Fibroblast of skin of back (primary cell): ENCODE measurements at places on chromosomes 1 and 21.
A peak's percentile ranks its signal among the peaks of the same experiment; 100 is the strongest.

DNA sequence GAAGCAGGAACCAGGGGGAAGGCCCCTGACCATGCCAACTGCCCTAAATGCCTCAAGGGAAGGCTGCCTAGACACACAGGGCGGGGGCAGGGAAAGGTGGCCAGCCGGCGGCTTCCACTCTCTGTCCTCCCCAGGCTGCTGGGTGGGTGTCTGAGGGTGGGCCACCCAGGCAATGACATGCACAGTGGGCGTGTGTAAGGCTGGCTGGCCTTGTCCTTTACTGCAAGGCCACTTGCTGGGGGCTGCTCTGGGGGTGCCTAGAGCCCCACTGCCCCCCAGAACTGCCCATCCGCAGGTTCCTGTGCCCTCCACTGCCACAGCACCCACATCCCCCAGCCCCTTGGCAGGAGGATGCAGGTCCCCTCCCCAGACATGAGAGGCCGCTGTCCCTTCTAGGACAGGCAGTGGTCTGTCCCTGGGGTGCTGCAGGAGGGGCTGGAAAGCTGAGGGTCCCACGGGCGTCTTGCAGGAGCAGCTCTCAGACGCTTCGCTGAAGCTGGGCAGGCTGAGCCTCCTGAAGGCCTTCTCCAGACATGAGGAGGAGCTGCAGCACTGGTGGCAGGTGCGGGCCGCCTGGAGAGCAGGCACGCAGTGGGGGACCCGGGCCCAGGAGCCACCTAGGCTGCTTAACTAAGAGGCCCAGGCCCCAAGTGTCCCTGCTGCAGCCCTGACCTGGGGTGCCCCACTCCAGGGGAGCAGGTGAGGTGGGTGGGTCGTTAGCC, 10.1 kb downstream of the CCDC27 start:
- no peak for DNase-seq

DNA sequence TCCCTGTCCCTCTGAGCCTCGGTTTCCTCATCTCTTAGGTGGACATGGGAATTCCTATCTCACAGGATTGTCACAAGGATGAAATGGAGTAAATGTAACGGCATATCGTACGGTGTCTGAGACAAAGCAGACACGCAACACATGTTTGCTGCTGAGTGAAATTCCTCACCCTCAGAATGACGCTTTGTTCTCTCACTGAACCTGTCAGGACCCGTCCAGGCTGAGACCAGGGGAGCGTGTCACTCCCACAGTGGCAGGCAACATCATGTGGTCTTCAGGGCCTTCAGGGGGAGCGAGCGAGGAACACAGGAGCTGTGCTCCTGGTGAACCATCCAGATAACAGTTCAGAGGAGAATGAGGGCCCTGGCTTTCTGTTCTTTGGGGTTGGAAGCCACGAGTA, 74.2 kb downstream of the TOMM20 start:
- DNase-seq, result no peak

GRCh38 chr1:51088474-51088873, 13.6 kb upstream of the C1orf185 start:
- DNase-seq, result no peak

GRCh38 chr1:173506437-173506836, 29.3 kb downstream of the PRDX6 start:
- no peak for DNase-seq

- DNase-seq, result no peak
These were observed 1.3 kb upstream of the KCNN3 start for GRCh38 chr1:154871374-154871773.

GRCh38 chr1:218614031-218614430, 268.9 kb downstream of the TGFB2 start:
- no peak for DNase-seq

GRCh38 chr21:41681348-41681801, 85.5 kb downstream of the RIPK4 start:
- DNase-seq, result no peak

DNA sequence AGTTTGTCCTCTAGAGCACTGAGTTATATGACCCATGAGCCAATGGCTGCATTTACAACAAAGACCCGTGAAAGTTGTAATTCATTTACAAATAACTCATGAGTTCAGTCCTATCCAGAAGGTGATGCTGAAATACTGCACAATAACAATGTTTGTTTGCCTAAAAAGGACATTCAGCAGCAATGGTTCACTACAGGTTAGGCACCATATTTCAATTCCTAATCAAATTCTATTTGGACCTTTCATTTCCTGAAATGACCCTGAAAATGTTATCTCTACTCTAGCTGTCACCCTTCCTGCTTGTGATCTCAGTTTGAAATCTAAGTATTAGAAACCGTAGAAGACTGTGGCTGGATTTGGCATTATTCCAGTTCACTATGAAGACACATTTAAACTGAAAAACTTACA, 191.2 kb upstream of the SAMSN1 start:
- DNase-seq, result no peak

DNA sequence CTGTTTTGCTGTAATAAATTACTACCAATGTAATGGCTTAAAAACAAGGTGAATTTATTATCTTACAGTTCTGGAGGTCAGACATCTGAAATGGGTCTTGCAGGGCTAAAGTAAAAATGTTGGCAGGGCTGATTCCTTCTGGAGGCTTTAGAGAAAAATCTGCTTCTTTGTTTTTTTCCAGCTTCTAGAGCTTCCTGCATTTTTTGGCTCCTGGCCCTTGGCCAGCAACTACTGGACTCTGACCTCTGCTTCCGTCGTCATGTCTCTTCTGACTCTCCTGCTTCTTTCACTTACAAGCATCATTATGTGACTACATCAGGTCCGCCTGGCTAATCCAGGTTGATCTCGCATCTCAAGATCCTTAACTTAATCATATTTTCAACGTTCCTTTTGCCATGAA, 350.9 kb downstream of the S1PR1 start:
- DNase-seq, result peak; percentile 23

DNA sequence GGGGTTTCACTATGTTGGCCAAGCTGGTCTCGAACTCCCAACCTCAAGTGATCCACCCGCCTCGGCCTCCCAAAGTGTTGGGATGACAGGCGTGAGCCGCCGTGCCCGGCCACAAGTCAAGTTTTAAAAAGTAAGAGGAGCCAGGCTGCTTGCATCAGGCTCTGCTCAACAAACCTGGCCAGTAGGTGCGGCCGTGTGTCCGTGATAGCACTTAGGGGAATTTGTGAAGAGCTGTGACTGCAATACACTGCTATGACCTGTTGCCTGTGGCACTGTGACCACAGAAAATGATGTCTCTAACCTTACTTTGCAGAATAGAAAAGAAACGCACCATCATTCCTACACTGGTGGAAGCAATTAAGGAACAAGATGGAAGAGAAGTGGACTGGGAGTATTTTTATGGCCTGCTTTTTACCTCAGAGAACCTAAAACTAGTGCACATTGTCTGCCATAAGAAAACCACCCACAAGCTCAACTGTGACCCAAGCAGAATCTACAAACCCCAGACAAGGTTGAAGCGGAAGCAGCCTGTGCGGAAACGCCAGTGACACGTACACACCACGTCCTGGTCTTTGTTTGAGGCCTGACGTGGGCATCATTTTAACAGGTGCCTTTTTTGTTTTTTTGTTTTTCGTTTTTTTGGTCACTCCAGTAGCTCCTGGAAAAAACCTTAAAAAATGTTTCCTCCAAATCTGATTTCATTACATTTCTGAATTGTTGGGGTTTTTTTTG, 16.7 kb downstream of the C1orf174 start:
- DNase-seq, result no peak

- DNase-seq, result peak; percentile 93
These were observed 621.0 kb upstream of the CXADR start for GRCh38 chr21:16891821-16892220.

DNA sequence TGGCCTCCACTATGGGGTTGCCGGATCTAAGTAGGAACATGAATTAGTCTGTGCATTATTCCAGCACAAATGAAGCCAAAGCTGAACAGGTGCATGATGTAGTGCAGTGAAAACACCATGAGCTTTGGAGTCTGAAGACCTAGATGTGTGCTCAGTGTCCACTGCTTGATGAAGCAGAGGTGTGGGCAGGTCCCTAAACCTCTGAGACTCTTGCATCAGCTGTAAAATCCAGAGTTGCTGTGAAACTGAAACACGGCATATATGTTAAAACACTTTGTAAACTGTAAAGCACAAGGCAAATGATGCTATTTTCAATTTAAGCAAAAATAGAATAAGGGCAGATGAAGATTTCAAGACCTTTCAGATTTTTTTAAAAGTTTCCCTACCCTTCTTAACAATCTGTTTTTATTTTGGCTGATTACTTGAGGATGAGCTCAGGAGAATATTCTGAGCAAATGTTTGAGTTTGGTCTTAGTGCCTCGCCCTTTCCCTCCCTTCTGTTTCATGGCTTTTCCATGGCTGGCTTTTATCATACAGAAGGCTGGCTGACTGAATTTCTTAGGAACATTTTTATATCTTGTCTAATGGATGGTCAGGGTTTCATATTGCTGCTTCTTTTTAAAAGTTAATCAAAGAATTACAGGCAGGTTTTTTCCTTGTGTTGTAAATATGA, 221.8 kb downstream of the NTNG1 start:
- no peak for DNase-seq

DNA sequence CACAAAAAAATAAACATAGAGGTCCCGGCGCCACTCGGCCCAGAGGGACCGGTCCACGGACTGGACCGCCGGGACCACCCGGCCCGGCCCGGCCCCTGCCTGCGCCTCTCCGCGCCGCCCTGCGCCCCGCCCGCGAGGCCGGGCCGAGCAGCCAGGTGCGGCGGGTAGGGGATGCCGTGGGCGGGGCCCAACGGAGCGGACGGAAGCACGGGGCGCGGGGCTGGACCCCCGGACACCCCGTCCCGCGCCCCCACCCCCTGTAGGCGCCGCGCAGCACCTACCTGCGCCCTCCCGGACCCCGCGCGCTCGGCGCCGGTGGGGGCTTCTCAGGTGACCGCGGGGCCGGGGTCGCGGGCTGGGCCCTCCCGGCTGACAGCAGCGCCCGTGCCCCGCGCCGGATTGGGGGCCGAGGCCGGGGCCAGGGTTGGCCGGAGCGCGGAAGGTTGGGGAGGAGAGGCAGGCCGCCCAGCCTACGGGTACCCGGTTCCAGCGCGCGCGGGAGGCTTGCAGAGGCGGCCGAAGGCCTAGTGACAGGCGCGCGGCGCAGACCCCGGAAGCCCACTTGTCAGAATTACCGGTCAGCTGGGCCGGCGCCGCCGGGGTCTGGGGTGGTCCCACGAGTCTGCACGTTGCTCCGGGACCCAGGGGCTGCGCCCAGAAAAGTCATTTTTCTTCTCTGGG, 351.9 kb upstream of the CAMK1G start:
- no peak for DNase-seq

DNA sequence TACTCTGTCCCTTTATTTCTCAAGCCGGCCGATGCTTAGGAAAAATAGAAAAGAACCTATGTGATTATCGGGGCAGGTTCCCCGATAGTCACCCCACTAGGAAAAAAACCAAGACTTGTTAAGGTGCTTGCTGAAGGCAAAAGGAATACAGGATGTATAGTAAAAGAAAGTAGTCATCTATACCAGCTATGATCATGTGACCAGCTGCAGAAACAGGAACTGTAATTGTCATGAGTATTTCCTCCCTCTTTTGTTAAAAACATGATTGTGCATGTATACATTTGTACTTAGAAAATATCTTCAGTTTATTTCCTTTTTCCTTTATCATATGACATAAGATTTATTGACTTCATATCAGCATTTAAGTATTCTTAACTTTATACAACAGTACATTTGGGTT, 30.5 kb downstream of the PIGK start:
- no peak for DNase-seq

DNA sequence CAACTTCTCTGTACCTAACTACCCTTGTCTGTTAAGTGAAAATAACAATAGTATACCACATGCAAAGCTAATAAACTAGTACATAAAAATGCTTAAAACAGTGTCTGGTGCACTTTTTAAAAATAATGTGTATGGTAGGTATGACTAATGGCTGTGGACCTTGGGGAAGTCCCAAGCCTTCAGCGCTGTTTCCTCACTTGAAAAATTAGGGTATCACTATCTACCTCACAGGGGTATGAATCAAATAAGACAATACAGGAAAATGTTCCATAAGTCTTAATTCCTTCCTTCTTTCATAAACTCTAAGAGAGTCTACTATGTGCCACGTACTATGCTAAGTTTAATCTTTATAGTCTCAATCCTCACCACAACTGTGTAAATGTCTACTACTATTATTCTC, 32.0 kb downstream of the EGLN1 start:
- DNase-seq, result peak; percentile 58

DNA sequence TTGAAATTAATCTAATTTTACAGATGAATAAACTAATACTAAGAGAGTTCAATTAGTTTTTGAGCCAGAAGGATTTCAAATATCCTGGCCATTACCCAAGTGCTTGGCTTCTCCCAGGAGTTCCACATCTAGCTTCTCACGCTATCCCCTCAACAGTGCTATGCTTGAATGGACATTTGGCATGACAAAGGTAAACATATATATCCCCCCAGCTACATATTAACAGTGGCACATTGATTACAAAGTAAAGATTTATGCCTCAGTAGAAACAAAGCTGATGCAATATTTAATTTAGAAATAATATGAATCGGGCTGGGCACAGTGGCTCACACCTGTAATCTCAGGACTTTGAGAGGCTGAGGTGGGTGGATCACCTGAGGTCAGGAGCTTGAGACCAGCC, 434.6 kb upstream of the PRMT6 start:
- no peak for DNase-seq

DNA sequence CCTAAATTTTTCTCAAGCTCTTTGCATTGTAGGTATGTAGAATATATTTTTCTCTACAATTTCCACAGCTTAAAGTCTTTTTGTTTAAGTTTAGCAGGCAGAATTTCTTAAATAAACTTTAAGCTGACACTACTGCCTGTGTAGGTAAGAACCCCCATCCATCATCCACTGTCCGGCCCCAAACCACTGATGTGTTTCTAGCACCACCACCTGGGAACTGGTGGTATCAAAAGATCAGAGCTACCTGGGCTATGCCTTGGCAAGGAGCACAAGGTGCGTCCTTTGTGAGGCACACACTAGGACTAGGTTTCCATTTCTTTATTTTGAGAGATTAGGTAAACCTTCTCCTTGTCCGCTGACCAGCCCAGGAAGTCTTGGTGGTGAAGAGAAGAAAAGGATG, 10.5 kb upstream of the LELP1 start:
- DNase-seq, result no peak

GRCh38 chr1:161723459-161724141, 2.3 kb downstream of the FCRLB start:
- DNase-seq, result no peak

DNA sequence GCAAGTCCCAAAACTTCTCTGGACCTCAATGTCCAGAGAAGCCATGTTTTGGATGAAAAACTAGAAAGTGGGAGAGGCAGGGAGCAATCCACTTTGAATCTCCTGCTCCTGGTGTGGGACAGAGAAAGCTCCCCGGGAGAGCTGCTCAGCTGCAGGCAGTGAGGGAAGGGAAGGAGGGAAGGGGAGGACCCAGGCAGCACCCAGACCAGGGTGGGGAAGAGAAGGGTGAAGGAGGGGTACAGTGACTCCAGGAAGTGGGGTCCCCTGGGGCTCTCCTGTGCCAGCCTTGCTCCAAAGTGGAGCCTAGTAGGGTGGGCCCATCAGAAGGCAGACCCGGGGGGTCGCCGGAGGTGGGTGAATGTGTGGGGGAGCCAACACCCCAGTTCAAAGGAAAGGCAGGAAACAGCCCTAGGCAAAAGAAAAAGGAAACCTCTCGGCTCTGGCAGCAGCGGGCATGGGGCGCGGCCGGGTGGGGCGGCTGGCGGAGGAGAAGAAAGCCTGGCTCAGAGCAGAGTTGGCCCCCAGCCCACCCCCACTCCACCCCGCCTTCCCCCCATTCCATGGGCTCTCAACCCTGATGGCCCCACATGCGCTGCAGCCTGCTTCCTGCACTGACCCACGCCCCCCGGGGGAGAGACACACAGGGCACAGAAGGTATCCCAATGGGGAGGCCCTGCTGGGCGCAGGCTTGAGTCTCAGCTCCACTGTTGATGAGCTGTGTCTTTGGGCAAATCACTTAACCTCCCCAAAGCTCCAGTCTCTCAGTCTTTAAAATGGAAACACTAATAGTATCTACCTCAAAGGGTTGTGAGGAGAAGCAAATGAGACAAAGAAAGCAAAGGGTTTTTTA, 5.7 kb downstream of the LGR6 start:
- no peak for DNase-seq
